ENCODE measurements at places on chromosomes 6 and 20.

- no peak for DNase-seq
Measured at GRCh38 chr6:157128235-157128775, 195.0 kb downstream of the TMEM242 start.

DNA sequence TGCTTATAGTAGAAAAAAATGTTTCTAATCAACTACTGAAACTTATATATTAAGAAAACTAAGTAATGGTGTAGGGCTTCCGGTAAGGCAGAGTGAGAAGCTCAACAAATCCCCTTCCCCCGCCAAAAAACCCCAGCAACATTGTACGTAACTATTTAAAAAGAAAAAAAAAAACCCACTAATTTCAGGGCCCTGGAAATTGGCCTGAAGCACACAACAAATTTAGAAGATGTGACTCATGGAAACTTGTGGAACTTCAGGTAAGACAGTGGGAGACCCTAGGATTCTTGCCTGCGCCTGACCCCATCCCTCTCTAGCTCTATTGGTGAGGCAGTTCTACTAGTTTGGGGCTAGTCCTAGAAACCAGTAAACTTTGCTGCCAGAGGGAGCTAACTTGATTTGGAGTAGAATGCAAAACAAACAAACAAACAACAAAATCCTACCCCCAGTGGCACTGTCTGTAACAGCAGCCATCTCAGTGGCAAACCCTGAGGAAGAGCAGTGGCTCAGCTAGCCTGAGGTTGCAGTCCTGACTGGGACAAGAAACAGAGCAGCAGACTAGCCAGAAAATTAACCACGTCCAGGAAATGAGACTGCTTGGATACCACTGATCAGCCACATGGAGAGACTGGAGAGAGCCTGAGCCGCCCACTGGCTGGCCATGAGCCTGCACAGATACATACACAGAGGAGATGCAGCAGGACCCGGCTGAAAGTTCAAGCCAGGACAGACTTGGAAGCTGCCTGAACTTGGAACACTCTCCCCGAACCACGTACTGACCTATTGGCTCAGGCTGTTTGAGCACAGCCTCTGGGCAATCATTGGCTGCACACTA is 135.1 kb downstream of the TBXT start:
- peak; percentile 78 for DNase-seq

GRCh38 chr6:108875161-108875555 is 26.9 kb downstream of the ARMC2 start:
- DNase-seq: no peak

GRCh38 chr6:17497535-17498095 is 102.5 kb upstream of the FAM8A1 start:
- no peak for DNase-seq

DNA sequence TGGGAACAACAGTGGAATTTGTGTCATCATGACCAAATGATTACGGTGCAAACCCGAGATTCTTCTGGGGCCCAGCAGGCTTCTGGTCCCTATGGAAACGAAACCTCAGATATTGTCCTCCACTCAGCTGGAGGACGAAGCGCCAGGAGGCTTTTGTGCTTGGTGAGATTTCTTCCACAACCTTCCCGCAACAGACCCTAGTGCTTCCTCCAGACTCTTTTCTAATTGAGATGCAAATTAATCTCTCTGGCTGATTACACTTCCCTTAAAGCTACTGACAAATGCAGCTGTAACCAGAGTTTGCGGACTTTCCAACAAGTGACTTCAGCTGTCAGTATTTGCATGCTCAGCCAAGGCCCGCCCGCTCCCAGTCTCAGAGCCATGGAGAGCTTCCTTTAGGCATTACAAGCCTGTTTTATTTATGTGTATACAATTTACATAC is 96.0 kb downstream of the INSM1 start:
- DNase-seq: peak; percentile 25

DNA sequence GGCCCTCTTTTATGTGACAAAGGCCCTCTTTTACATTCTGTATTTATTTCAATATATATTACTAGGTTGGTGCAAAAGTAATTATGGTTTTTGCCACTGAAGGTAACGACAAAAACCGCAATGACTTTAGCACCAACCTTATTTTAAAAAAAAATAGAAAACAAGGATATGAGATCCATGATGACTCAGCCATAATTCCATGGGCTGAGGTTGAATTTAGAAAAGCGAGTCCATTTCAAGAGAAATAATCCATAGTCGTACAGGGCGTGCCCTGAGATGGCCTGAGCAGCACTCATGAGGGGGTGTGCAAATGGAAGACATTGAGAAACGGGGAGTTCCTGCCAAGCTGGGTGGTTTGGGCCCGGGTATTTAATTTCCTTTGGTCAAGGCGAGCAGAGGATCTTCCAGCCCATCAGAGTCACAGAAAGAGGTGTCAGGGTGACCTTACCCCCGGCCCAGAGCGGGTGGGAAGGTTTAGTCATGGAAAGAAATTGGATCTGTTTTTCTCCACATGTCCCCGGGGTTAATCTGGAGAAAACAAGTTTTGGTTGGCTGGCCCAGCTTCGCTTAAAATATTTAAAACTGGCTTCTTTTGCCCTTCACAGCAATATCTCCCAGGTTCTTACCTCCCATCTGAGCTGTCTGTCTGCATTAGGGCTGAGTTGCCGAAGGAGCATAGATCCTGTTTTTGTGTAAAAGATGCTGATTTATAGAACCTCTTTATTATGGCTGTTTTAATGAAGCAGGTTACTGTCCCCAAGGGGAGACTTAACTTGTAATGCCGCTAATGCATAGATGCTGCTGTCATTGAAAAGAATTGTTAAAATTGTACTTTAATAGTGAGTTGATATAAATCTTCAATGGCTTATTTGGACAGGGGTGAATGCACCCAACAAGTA is 255.6 kb downstream of the PREX1 start:
- DNase-seq: no peak

GRCh38 chr6:35503534-35503933 is 6.7 kb upstream of the TEAD3 start:
- DNase-seq: no peak

DNA sequence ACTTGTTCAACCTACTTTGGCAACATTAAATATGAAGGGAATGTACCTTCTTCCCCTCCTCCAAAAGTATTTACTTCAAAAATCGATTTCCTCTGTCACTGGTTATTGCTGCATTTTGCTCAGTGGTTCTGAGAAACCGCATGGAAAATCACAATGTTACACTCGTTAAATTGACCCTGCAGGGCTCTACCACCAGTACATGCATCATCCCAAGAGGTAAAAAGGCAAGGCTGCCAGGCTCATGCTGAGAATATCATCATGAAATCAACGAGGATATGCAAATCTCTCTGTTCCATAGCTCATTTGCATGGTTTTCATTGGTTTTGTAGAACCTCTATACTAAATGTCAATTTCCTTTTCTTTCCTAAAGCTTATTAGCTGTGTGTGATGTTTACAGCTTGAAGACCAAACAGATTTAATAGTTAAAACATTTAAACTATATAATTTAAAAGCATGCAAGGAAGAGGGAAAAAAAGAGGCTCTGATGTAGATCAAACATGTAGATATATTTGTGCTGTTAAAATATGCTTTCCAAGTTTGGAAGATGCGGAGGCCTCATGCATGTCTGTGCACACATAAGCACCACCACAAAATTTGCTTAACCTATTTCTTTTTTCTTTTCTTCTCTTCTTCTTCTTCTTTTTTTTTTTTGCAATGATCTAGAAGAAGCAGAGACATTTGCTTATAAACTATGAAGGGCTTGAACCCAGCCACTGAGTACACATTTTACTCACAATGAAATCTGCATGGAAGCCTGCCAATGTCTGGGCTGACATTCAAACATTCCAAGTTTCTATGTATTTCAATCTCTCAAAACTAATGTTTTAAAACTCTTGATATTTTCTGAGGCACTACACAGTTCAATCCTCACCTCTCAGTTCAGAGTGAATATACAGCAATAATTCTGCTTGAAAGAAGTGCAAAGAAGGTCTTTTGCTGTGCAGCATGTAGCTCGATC is 194.0 kb downstream of the GMPR start:
- peak; percentile 78 for DNase-seq

DNA sequence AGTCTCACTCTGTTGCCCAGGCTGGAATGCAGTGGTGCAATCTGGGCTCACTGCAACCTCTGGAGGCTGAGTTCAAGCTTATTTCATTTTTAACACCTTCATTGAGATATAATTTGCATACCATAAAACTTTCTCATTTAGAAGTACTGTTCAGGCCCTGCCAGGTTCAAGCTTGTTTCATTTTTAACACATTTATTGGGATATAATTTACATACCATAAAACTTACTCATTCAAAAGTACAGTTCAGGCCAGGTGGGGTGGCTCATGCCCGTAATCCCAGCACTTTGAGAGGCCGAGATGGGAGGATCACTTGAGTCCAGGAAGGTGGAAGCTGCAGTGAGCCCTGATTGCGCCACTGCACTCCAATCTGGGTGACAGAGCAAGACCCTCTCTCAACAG is 5.5 kb downstream of the OR2B6 start:
- no peak for DNase-seq

GRCh38 chr6:136968837-136969236 is 46.7 kb downstream of the SLC35D3 start:
- DNase-seq: no peak

DNA sequence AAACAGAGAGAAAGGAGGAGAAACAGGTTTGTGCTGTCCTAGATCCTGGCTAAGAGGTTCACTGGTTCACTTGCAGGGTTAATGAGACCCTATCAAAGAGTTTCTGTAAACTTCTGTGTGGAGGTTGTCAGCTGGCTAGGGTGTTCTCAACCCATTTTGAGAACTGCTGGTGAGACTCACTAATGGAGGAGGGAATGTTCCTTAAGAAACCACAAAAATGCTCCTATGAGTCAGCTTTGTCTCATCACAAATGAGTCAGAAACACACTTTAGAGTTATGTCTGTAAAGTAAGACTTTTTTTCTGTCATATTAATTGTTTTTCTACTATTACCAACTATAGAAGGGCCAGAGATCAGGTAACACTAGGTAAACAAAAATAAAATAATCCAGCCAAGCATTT is 884.4 kb downstream of the PHF3 start:
- DNase-seq: peak; percentile 93

DNA sequence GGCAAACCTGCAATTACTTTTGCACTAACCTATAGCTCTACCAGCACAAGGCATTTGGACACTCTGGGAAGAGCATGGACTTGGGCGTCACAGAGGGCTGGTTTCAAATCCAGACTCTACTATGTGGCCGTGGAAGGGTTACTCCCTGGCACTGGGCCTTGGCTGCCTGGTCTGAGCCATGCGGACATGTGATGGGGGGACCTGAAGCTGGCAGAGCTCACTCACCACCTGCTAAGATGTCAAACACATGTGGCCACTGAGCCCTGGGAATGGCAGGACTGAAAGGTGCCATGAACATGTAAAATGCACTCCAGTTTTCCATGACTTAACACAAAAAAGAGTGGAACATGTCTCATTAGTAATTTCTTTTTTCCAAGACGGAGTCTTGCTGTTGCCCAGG is 23.7 kb downstream of the VSTM2L start:
- no peak for DNase-seq

DNA sequence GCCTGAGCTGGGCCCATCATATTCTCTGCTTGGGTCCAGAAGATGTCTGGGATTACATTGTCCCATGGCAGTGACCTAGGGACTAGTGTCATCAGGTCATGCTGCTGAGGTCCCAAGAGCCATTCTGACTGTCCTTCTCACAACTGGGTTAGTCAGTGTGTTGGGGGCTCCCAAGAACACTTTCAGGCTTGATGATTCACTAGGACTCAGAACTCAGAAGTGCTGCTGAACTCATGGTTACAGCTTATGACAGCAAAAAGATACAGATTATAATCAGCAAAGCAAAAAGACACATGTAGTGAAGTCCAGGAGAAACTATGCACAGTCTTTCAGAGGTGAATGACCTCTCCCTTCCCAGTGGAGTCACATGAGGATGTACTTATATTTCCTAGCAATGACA is 107.8 kb downstream of the SYNE1 start:
- DNase-seq: peak; percentile 40

DNA sequence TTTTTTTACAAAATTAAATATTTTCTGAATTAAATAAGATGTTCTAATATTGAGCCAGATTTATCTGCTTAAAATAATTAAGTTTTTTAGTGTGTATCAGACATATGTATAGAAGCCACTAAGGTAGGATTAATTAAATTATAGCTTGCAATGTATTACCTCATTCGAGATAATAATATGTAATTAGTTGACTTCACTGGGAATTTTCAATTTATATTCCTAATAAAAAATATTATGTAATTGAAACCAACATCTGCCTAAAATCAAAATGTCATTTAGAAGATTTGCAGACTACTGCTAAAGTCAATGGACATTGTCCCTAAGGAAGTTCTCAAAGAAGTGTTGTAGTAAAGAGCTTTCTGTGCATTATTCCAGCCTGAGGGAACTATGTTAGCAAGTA is 254.7 kb downstream of the EYS start:
- no peak for DNase-seq

DNA sequence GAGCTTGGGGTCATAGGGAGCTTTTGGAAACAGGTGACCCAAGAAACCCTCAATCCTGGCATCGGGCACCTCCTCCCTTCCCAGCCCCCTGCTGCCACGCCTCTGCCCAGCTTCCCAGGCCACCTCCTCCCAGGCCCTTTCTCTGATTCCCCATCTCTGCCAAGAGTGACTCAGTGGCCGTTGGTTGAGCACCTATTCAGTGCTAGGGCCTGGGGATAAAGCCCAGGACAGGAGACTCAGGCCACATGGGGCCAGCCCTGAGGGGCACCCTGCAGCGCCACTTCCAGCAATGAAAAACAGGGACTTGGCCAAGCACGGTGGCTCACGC is 110.1 kb downstream of the ASXL1 start:
- no peak for DNase-seq

DNA sequence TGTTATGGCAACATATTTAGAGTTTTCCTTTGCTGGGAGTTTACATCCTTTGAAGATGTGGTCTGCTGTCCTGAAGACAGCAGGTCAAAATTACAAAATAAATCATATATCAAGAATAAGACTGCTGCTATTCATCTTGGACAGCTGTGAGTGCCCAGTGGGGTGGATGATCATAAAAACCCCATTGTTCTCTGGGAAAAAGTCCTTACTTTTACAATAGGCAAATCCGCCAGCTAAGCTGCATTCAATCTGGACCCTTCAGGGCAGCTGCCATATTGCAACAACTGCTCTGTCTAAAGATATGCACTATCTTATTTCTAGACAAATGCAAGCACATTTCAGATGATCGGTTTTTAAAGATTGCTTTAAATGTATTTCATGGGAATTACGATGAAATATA is 19.4 kb downstream of the CASS4 start:
- DNase-seq: no peak

- no peak for DNase-seq
Measured at GRCh38 chr6:55100686-55101085, 73.6 kb upstream of the HCRTR2 start.

DNA sequence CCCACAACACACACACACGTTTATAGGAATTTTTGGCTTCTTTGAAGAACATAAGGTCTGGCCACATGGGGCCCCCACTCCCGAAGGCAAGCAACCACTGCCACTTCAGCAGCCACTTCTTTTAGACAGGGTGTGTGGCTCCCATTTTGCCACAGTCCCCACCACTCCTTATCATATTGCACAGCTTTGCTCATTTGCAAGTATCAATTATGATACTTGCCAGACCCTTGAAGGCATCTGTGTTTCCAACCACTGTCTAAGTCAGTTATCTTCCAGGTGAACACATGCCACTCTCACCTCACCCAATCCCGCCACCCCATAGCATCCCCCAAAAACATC is 73.1 kb downstream of the NOL4L start:
- DNase-seq: no peak

GRCh38 chr20:21136015-21136732 is 10.3 kb downstream of the KIZ start:
- DNase-seq: no peak

GRCh38 chr20:53559816-53560215 is 33.8 kb downstream of the ZNF217 start:
- DNase-seq: no peak

GRCh38 chr6:130524552-130524951 is 158.7 kb downstream of the TMEM200A start:
- DNase-seq: no peak

- DNase-seq: no peak
Measured at GRCh38 chr20:891058-891705, 25.0 kb downstream of the ANGPT4 start.

Measured in fibroblast of skin of right biceps (primary cell).